Right cardiac atrium (tissue), 5 donors: ENCODE measurements at places on chromosomes 4 and X. TPM values are rescaled to one million over a fixed set of nuclear protein-coding genes. Genes with fewer than 3 reads are reported as not detected.

The MAGEA11 gene
- not detected for total RNA-seq

- no peak for DNase-seq
Observed at GRCh38 chr4:88858752-88859151, 161.1 kb upstream of the NAP1L5 start.

DNA sequence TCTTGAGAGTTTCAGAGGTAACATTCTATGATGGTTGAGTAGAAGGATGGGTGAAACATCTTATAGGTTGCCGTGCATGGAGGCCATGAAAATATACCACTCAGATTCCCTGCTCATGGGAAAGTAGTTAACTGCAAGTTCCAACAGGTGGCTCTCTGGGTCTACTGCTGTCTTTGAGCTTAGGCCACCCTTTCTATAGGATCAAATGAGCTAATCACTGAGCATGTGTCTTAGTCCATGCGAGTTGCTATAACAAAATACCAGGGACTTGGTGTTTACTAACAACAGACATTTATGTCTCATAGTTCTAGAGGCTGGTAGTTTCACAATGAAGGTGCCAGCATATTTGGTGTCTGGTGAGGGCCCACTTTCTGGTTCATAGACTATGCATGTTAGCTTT is 144.8 kb upstream of the UNC5C start:
- no peak for DNase-seq

DNA sequence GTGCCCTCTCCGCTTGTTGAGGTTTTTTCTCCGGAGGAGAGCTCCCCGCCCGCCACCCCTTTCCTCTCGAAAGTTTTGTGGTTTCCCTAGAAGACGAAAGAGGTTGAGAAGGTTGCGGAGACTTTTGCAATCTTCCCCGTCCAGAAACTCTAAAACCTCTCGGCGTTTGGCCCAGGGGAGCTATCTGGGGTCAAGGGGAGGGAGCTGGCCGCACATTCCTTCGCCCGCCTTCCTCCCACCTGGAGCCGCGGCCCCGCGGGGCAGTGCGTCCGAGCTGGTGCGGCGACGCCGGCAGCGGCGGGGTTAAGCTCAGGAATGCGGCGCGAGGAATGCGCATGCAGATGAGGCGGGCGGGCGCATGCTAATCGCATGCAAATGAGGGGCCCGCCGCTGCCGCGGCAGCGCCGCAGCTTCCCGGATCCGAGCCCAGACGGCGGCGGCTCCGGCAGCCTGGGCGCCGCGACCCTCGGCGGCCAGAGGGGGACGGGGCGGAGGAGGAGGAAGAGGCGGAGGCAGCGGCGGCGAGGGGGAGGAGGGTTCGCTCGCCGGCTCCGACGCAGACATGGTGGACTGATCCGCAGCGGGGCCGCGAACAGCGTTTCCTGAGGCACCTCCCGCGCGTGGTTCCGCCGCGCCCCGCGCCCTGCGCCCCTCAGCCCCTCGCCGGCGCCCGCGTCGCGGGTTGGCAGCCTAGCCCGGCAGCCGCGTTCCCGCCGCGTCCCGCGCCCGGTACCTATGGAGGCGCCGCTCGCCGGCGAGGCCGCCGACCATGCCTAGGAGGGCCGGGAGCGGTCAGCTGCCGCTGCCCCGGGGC is at the start of gene WWC2:
Gene WWC2, plus strand, starts transcription at position 535 of the 814 bp plus-strand sequence. Its CDS starts 235 bp downstream, at position 770.
- DNase-seq: peak; percentile 97

DNA sequence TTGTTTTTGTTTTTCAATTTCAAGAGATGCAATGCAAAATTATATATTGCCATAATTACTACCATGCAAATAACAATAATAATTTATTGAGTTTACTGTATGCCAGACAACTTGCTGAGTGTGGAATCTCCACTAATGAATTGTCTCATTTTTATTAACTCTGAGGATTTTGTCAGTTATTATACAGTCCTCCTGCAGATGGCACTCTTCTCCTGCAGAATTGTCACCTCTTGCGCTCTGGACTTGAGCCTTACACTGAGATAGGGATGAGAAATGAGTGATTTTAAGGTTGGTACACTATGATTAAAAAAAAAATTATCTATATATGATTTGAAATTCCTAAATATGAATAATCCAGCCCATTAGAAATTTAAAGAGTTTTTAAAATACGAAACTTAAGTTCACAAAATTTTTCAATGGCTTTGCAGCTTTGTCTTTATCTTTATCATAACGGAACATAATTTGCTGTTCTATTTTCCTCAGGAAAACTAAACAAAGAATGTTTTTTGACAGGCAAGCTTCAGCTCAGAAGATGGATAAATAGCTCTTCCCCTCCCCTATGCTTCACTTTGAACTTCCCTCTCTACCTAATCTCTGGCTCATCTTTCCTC is 12.7 kb upstream of the PAQR3 start:
- DNase-seq: no peak

- DNase-seq: no peak
Observed at GRCh38 chr4:113232194-113232593, 182.7 kb downstream of the ANK2 start.

GRCh38 chr4:113979148-113979904 is at the start of gene ARSJ:
Gene ARSJ (minus strand): TSS chr4:113979647. CDS start chr4:113978834, 813 bp downstream.
- peak; percentile 72 for DNase-seq

GRCh38 chr4:115678425-115678941 is 565.1 kb upstream of the NDST4 start:
- DNase-seq: no peak

DNA sequence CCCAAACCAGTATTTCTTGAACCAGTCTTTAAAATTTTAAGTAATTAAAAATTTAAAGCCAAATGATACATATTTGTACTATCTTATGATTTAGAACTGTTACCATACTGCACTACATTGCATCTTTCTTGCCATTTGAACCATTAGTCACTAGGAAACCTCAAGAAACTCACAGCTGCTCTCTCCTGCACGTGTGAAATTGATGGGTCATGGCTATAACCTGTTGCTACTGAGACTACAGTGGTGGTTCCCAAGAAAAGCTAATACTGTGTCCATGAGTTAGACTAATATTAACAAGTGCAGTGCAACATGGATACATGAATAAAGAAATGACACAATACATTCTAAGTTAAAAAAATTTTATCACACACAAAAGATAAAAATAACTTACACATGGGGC is 88.4 kb downstream of the PDE5A start:
- DNase-seq: no peak

DNA sequence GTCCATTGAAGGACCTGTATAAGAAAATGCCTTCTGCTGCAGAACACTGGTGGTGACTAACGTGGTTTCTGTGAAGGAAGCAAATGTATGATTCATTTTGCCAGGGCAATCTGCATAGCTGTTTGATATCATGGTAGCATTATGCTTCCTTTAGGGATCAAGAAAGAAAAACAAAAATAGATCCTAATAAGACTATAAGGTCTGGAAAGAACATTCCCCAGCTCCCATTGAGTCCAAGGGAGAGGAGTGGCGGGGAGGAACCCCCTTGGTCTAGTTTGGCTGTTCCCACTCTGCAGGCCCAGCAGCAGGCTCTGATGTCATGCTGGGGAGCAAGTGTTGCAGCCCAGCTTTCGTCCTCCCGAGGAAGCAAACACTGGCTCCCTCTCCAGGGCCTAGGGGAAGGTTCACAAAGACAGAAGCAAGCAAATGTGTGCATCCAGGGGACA is 154.5 kb upstream of the GALNT7 start:
- DNase-seq: peak; percentile 55

The UTP3 gene
- 18.9 TPM for total RNA-seq

The ZCCHC18 gene
- total RNA-seq: 0.49 TPM

The TEX11 gene
- total RNA-seq: 0.25 TPM

- peak; percentile 99 for DNase-seq
Observed at GRCh38 chr4:39181905-39182638, at the start of gene WDR19. Gene WDR19 (plus strand): TSS chr4:39182529. CDS start chr4:39182558, 29 bp downstream.

GRCh38 chr4:83876047-83876446 is 340.1 kb downstream of the GPAT3 start:
- no peak for DNase-seq

The PTPN13 gene
- total RNA-seq: 7.5 TPM

GRCh38 chr4:105179539-105180401 is 33.1 kb downstream of the TET2 start:
- no peak for DNase-seq

The DUSP9 gene
- not detected for total RNA-seq

The FAM114A1 gene
- 23.7 TPM for total RNA-seq

GRCh38 chr4:180099957-180100356 is 2143.2 kb upstream of the TENM3 start:
- no peak for DNase-seq

The EBP gene
- 74.8 TPM for total RNA-seq

- DNase-seq: no peak
Observed at GRCh38 chrX:110454336-110454735, 95.7 kb downstream of the RTL9 start.

- no peak for DNase-seq
Observed at GRCh38 chr4:40059362-40059761, 2.7 kb downstream of the N4BP2 start.

The HEPH gene
- 71.9 TPM for total RNA-seq

The EVC2 gene
- total RNA-seq: 2.7 TPM
